ENCODE measurements at places on chromosomes 1 and 21. TPM values are rescaled to one million over a fixed set of nuclear protein-coding genes. Genes with fewer than 3 reads are reported as not detected.
A peak's percentile ranks its signal among the peaks of the same experiment; 100 is the strongest.

GRCh38 chr1:63116016-63116415 is 206.4 kb upstream of the FOXD3 start:
- no peak for ATAC-seq

DNA sequence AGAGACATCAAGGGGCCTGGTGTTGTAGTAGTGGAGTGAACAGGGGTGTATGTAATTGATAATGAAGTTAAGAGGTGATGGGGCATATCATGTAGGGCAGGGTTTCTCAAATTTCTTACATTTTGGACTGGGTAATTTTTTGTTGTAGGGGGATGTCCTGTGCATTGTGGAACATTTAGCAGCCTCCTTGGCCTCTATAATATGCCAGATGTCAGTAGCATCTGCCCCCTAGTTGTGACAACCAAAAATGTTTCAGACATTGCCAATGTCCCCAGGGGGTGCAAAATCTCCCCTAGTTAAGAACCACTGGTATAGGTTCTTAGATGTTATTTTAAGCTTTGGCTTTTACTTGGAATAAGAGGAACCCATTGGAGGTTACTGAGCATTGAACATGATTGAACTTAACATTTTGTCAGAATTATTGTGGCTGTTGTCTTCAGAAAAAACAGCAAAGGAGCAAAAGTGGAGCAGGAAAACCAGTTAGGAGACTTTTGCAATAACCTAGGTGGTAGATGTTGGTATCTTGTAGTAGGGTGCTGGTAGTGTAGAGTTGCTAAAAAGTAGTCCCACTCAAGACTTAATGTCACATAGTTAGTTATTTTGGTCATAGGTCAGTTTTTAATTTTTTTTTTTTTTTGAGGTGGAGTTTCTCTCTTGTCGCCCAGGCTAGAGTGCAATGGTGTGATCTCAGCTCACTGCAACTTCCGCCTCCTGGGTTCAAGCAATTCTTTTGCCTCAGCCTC is 6.2 kb downstream of the ZNF326 start:
- no peak for ATAC-seq

GRCh38 chr1:209752890-209753289 is 3.0 kb upstream of the TRAF3IP3 start:
- no peak for ATAC-seq

GRCh38 chr1:247487057-247487456 is 29.2 kb upstream of the OR2B11 start:
- no peak for ATAC-seq

DNA sequence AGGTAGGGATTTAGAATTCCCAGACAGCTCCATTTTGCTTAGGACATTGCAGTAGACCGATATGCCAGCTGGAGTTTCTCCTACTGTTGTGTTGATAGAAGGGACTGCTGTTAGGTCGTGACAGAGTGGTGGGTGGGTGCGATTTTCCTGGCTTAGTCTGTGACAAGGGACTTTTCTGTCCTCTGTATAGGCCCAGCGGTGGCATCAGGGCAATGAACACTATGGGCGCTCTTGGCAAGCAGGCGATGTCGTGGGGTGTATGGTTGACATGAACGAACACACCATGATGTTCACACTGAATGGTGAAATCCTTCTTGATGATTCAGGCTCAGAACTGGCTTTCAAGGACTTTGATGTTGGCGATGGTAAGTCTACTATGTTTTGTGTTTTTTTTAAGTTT is 321.8 kb downstream of the ZP4 start:
- ATAC-seq = no peak

DNA sequence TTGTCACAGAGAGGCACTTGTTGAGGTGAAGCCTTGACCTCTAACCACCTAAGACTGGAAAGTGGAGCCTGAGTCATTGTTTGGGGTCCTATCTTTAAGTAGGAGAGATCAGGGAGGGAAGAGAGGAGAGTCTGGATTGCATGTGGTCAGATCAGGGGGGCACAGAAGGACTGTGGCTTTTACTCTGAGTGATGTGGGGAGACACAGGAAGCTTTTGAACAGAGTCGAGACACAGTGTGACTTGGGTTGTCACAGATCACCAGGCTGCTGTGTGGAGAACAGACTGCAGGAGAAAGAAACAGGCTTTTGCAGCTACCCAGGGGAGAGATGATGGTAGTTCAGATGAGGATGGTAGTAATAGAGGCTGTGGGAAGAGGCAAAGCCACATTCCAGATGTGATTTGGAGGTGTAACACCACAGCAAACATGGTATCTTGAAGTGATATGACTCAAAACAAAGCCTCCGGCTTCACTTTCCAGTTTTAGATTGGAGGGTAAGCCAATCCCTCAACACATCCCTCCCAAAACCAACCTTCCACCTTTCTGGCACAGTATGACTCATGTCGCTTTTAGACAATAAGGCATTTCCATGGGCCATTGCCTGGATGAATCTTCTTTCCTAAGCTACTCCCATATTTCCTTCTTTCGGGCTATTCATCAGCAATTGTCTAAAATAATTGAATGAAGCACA is 125.8 kb upstream of the SLC44A3 start:
- ATAC-seq = no peak

GRCh38 chr1:109788695-109789521 is 25.2 kb upstream of the EPS8L3 start:
- no peak for ATAC-seq

DNA sequence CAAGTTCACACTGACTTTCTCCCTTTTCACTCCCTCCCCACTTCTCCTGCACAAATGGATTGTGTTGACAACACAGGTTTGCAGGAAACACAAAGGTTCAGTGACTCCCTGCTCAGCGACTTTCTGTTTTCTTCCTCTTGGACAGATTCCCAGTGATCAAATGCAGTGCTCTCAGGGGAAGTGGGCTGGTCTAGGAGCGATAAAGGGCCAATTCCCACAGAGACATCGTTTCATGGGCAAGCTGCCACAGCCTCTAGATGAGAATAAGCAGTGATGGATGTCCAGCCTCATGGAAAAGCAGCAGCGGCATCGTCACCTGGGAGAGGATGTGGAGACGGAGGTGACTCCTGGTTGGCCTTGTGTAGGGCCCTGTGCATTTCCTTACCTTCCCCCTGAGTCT is 30.6 kb downstream of the FYB2 start:
- peak; percentile 7 for ATAC-seq

DNA sequence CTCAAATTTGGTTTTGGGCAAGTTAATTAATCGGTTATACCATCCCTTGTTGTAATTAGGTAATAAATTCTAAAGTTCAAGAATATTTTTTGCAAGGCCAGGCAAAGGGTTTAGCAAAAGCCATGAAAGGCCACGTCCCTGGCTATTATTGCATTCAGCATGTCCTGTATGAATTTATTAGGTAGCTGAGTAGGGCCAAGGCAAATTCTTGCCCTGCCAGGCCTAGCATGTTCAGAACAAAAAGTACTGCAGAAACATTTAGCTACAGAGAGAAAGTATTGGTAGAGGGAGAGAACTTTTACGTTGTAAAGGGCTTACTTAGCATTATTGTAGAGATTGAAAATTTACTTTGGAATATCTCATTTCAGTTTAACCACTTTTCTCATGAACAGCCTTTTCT is 94.4 kb downstream of the PATJ start:
- ATAC-seq = peak; percentile 74

DNA sequence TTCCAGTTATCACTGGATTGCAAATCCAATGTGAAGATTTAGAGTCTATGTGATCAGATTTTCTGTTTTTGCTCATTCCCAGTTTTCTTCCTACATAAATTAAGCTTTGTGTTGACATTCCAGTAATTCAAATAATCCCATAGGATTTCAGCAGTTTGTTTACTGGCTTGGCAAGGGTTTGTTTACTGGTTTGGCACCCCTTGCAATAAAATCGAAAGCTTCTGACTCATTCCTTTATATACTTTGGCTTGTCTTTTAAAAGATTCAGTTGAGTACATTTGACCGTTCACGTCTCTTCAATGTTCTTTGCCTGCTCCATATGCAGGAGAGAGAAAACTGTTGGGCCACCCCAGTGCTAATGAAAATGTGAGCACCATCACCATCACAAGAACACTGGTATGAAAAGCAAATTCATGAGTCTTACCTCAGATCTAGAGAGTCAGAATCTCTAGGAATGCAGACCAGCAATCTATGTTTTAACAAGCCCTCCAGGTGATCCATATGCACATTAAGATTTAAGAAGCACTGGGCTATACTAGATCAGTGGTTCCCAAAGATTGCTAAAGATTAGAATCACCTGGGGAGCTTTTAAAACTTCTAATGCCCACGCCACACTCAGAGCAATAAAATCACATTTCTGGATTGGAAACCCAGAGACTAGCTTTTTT is 32.8 kb downstream of the ZC3H11B start:
- ATAC-seq = no peak

DNA sequence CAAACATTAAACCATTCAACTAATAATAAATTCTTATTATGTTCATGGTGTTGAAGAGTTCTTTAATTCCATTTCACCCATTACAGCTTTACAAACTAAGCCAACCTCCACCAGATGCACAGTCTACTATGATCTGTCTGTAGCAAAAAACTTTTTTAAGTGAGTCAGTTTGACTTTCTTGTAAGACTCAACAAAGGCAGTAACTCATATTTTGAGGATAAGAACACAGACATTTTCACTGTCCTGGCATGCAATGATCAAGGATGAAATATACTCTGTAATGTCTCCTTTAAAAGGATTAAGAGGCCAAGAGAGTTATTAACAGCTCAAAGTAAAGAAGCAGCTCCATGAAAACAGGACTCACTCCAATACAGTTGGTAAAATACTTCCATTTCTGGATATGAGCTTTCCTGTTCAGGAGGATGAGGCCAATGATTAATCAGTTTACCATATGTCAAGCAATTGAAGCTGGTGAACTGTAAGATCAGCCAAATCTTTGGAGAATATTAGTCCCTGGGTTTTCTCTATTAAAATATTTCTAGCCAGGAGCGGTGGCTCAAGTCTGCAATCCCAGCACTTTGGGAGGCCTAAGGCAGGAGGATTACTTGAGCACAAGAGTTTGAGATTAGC is 20.6 kb downstream of the XKR8 start:
- no peak for ATAC-seq

GRCh38 chr1:203686091-203686632 is 59.5 kb downstream of the ATP2B4 start:
- no peak for ATAC-seq

GRCh38 chr1:50348449-50349241 is 74.6 kb downstream of the DMRTA2 start:
- peak; percentile 57 for ATAC-seq

DNA sequence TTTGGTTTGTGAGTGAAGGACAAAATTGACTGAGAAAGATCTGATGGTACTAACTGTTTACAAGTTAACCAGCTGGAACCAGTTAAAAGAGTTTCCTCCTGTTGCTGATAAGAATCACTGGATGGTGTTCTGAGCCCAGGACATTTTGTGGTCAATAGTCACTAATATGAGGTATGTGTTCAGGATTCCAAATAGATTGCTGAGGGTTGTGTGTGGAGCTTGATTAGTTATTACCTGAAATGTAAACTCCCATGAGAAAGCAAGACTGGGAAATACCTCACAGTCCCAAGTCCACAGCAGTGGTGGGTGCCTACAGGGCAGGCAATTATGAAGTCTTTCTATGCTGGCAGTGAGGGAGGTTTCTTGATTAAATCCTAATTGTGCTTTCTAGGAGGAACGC is 164.6 kb downstream of the DNM3 start:
- no peak for ATAC-seq

GRCh38 chr21:41170442-41170841 is 2.5 kb downstream of the BACE2 start:
- ATAC-seq = no peak

GRCh38 chr1:208791456-208791855 is 547.3 kb upstream of the PLXNA2 start:
- ATAC-seq = no peak

- no peak for ATAC-seq
Measured at GRCh38 chr1:32736812-32737791, 34.5 kb upstream of the SYNC start.

DNA sequence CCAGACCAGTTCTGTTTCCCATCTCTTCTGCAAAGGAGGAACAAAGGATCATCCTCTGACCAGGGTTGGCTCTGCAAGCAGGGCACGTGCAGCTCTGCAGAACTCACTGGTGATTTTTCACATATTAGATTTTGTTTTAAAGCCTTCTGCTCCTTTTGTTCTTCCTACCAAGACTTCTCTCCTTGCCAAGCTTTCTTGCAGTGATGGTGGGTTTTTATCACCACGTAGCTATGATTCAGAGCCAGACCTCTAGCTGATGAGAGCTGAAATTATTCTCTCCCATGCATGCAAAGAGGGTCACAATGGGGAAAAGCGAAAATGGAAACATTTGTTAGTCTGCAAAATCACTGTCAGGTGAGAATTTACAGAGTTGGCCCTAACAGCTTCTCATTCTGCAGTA is 225.2 kb downstream of the KCNH1 start:
- ATAC-seq = no peak

DNA sequence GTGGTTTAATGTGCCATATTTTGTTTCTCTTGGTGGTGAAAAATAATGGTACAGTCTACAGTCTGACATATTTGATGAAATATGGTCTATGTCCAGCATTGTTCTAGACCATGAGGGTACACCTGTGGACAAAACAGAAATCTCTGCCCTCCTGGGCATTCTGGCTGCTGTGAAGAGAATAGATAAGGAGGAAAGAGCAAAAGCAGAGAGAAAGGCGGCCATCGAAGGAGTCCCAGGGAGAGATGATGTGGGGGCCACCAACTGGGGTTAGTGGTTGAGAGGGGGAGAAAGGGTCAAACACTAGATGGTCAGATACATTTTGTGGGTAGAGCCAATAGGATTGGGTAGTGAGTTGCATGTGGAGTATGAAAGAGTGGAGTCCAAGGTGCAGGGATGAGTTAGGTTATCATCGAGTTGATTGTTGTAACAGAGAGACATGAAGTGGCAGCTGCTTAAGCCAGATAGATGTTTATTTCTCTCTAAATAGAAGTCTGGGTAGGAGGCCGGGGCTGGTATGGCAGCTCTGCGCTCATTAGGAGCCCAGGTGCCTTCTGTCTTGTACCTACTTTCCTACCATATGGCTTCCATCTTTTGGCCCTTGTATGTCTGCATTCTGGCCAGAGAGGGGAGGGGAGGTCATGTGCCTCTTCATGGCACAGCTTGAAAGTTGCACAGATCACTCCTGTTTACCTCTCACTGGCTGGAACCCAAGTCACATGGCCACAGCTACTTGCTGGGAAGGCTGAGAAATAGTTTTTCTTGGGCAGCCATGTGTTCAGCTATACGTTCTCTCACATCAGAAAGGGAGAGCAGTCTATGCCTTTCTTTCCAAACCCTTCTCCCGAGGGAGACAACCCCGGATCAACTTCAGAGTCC is 13.0 kb downstream of the UBE4B start:
- peak; percentile 84 for ATAC-seq

GRCh38 chr1:26945138-26945537 is 15.1 kb downstream of the KDF1 start:
- ATAC-seq = no peak

- no peak for ATAC-seq
Measured at GRCh38 chr1:37915476-37916093, 31.3 kb downstream of the INPP5B start.

- ATAC-seq = no peak
Measured at GRCh38 chr1:28066393-28067154, 21.8 kb downstream of the EYA3 start.

GRCh38 chr21:16310176-16310575 is 580.4 kb downstream of the USP25 start:
- no peak for ATAC-seq

Gene GJB4
- total RNA-seq = not detected

Gene OR2T35
- not detected for total RNA-seq

Gene DNAJC28
- 1.9 TPM for total RNA-seq

Gene E2F2
- not detected for total RNA-seq

Gene SLC9C2
- not detected for total RNA-seq

Gene PPIAL4G
- not detected for total RNA-seq

Data from gastroesophageal sphincter (tissue), 4 donors.